ENCODE measurements at places on chromosomes 12 and 14. TPM values are rescaled to one million over a fixed set of nuclear protein-coding genes. Genes with fewer than 3 reads are reported as not detected.

Gene INSM2
- not detected for total RNA-seq

Gene ACOT4
- total RNA-seq, result 0.69 TPM

Gene MYF6
- total RNA-seq, result not detected

Gene AHSA1
- 96.5 TPM for total RNA-seq

Gene SFSWAP
- 17.1 TPM for total RNA-seq

Gene TSHR
- total RNA-seq, result not detected

Gene ZFHX2
- not detected for total RNA-seq

Gene ERBB3
- 0.39 TPM for total RNA-seq

Gene CMKLR1
- total RNA-seq, result 0.50 TPM

Gene KCTD10
- 48.2 TPM for total RNA-seq

Gene CLEC4C
- total RNA-seq, result not detected

Gene DLGAP5
- 2.6 TPM for total RNA-seq

Gene TAMALIN
- 16.6 TPM for total RNA-seq

Gene ACRBP
- 0.31 TPM for total RNA-seq

Gene BEGAIN
- 0.69 TPM for total RNA-seq

Gene GCH1
- 0.64 TPM for total RNA-seq

Gene CCNB1IP1
- 42.1 TPM for total RNA-seq

Gene RBMS2
- 20.3 TPM for total RNA-seq

Gene NPFF
- not detected for total RNA-seq

Gene FSCB
- not detected for total RNA-seq

Gene HOXC12
- not detected for total RNA-seq

Gene SCN8A
- total RNA-seq, result not detected

Gene LUM
- 747 TPM for total RNA-seq

Gene KRT73
- total RNA-seq, result not detected

Gene IFNG-AS1
- not detected for total RNA-seq

Gene SERPINA10
- not detected for total RNA-seq

Gene IKZF4
- total RNA-seq, result 2.6 TPM

Gene STYK1
- not detected for total RNA-seq

Gene GPR65
- total RNA-seq, result 0.10 TPM

Gene C12orf43
- 12.1 TPM for total RNA-seq

Data from cardiac ventricle fibroblast (primary cell).